Activated CD4-positive, alpha-beta T cell treated with anti-CD3 and anti-CD28 coated beads, Interleukin-2, amount 50 U/mL, for 24 hours (primary cell): ENCODE measurements at places on chromosomes 12 and 14.

DNA sequence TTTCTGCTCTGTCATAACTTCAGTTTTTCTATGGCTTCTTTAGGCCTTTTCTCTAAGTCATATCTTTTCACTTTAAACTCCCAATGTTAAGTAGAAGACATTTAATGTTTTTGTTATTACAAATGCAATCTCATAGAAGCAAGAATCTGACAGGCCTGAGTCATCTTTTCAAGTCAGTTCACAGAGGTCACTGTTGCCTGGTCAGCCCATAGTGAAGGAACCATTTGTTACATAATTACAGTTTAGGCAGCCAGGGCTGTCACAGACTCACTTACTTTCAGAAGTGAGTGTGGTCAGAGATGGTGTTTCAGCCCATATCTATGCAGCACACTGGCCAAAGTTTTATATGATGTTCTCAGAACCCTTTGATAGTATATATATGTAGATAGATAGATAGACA, 46.5 kb downstream of the CCER1 start:
- DNase-seq: no peak

DNA sequence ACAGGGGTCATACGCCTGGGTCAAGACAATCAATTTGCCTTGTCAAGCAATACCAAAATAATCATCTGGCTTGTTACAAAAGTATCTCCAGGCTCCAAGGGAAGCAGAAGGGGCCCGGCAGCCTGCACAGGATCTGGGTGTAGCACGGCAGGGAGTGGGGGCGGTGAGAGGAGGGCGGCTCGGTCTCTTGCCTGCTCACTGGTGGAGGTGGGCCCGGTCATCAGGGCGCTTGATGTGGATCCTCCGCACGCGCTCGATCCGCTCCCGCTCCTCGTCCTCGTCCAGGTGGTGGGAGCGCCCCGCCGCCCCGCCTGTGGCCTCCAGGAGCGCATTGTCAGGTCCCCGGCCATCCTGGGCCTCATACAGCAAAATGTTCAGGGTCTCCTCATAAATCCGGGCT, 25.7 kb downstream of the KCTD10 start:
- DNase-seq: no peak

GRCh38 chr14:105864116-105864515, 337.7 kb downstream of the TMEM121 start:
- DNase-seq: no peak

GRCh38 chr14:50943943-50944646, at the start of gene PYGL:
TSS of gene PYGL (minus strand) at chr14:50944483. CDS start at chr14:50944403, 80 bp downstream.
- no peak for DNase-seq

DNA sequence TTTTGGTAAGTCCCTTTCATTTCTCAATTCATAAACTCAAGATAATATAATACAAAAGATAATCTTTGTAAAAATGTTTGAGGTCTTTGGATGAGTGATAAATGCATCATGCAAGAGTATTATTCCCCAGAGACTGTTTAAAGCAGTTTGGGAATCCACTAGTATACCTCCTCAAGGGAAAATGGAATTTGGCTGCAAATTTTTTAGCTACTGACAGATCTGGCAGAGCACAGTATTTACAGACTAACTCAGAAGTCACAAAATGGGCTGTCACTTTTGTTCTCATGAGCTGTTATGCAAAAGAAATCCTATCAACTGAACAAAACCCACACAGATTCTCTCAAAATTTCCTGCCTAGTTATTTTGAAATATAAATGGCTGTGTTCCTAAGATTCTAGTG, 9.9 kb downstream of the SPIC start:
- DNase-seq: no peak

DNA sequence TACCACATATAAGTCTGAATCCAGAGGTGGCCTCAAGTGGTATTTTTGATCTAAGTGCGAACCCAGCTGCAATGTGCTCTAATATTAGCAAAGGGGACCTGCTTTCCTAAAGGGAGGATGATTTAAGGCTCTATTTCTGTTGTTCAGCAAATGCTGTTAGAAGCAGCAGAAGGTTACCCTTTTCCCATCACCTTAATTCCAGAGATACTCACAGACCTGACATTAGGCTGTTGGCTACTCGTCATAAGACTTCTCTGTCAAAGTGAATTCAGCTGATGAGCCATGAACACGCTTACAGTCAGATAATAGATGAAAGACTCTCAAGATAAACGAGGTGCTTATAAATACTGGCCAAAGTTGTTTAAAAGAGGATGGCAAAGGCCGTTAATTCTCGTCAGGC, 308.7 kb upstream of the DDHD1 start:
- DNase-seq: no peak
